ENCODE measurements at places on chromosomes 4 and X.

DNA sequence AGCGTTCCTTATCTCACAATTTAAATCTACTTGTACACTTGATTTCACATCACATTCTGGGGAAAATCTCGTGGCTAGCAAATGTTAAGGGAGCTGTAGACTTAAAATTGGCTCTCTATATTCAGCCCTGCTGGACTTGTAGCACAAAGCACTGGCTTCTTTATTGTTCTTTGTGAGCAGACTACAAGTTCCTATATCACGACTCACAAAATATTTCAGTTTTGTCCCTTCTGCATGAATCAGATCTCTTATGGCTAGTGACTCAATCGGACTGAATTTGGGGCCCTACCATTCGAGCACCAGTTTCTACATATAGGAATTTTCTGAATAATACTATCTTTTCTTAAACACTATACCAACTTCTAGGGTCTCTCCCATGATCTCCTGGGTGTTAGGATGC, 390.1 kb downstream of the ADAM29 start:
- no peak overlapping the region for H3K27ac ChIP-seq
- no peaks in the 10 kb centered on the region for H3K36me3 ChIP-seq
- H3K4me1 ChIP-seq, result no peaks in the 10 kb centered on the region
- H3K27me3 ChIP-seq, result no peaks in the 10 kb centered on the region
- H3K4me3 ChIP-seq, result no peak overlapping the region
- no peak for DNase-seq

- H3K27ac ChIP-seq, result no peak overlapping the region
- no peak for DNase-seq
- H3K4me1 ChIP-seq, result no peaks in the 10 kb centered on the region
- H3K4me3 ChIP-seq, result no peak overlapping the region
Measured at GRCh38 chr4:71231129-71232055, 107.4 kb upstream of the SLC4A4 start.

- no peaks in the 10 kb centered on the region for H3K4me1 ChIP-seq
- DNase-seq, result no peak
- H3K27ac ChIP-seq, result no peak overlapping the region
- H3K27me3 ChIP-seq, result no peaks in the 10 kb centered on the region
Measured at GRCh38 chr4:125368671-125369081, 53.9 kb downstream of the FAT4 start.

GRCh38 chr4:180150818-180151217, 2092.4 kb upstream of the TENM3 start:
- H3K4me3 ChIP-seq, result no peak overlapping the region
- H3K27ac ChIP-seq, result no peak overlapping the region
- no peaks in the 10 kb centered on the region for H3K36me3 ChIP-seq
- DNase-seq, result no peak

DNA sequence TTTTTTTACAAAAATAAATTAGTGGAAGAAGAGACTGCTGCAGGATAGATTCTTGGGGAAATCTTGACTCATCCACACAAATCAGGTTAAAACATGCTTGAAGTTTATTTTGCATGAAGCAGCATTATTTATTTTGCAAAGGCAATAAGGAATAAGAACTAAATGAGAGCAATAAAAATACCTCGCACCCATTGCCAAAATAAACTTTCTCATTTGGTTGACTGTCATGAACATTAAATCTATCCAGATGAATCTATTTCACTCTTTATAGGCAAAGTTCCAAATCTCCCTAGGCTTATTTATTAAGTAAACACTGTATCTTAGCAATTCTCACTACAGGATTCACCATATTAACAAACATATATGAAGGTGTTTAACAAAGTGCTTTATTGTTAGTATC, 58.9 kb downstream of the HOPX start:
- no peak overlapping the region for H3K4me3 ChIP-seq
- H3K27ac ChIP-seq, result no peak overlapping the region
- DNase-seq, result no peak

DNA sequence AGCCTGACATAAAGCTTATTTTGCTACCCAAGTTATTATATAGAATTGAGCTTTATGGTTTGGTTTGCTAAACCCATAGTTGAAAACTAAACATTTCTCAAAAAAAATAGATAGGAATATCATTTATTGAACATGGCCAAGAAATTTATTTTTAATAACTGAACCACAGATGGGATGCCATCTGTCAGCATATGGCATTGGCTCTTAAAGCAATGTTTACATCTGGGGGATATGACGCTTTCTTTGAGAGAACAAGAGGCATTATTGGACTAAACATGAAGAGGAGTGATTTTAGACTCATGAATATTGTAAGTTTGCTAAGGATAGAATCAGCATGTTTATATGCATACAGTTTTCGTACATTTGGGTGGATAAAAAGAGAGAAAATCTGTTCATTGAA, 132.6 kb upstream of the SLIT2 start:
- DNase-seq, result no peak
- no peak overlapping the region for H3K4me3 ChIP-seq
- H3K4me1 ChIP-seq, result no peaks in the 10 kb centered on the region
- no peaks in the 10 kb centered on the region for H3K36me3 ChIP-seq
- no peaks in the 10 kb centered on the region for H3K27me3 ChIP-seq

DNA sequence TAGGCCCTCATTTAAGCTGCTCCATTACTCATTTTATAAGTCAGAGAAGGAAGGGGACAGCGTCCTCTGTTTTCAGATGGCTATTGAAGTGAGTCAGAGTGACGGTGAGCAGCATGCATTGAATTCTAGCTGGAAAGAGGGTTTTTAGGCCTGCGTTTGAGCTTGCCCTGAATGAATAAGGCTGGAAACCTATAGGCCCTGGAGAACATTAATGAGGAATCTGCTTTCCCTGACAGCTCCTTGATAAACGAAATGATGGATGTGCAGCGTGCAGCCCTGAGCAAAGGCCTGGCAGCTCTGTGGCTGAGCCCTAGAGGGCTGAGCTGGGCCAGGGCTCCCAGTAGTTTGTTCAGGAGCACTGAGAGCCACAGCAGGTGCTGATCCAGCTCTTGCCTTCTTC, 33.4 kb downstream of the TBL1X start:
- no peak for DNase-seq
- H3K27ac ChIP-seq, result no peak overlapping the region
- no peaks in the 10 kb centered on the region for H3K27me3 ChIP-seq

DNA sequence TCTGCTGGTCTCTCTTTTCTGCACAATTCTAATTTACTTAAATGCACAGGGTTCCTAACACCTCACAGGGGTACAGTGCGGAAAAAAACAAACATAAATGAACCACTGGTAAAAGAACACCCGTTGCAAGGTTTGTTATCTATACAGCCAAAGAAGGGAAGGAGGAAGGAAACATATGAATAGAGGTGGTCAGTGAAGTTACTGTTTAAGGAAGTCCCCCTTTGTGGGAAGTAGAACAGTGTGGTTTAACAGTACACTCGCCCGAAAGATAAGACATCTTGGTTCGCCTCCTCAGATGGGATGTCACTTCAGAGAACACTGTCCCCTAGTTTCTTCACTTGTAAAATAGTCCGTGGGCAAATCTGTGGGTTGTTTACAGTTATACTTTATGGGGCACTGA, 57.5 kb downstream of the TEC start:
- no peak overlapping the region for H3K4me3 ChIP-seq
- H3K27ac ChIP-seq, result no peak overlapping the region
- H3K36me3 ChIP-seq, result no peaks in the 10 kb centered on the region
- DNase-seq, result no peak
- H3K4me1 ChIP-seq, result peaks cover 10% of the 10 kb centered on the region
- H3K27me3 ChIP-seq, result no peaks in the 10 kb centered on the region

GRCh38 chr4:72893354-72894066, 176.0 kb downstream of the COX18 start:
- H3K4me1 ChIP-seq, result no peaks in the 10 kb centered on the region
- H3K36me3 ChIP-seq, result no peaks in the 10 kb centered on the region
- H3K27me3 ChIP-seq, result no peaks in the 10 kb centered on the region
- H3K4me3 ChIP-seq, result no peak overlapping the region
- no peak overlapping the region for H3K27ac ChIP-seq

- H3K27ac ChIP-seq, result no peak overlapping the region
- H3K4me1 ChIP-seq, result no peaks in the 10 kb centered on the region
- no peaks in the 10 kb centered on the region for H3K36me3 ChIP-seq
- H3K27me3 ChIP-seq, result peaks cover 16% of the 10 kb centered on the region
- DNase-seq, result no peak
Measured at GRCh38 chr4:77992581-77992980, 64.5 kb upstream of the FRAS1 start.

- no peaks in the 10 kb centered on the region for H3K27me3 ChIP-seq
- no peak overlapping the region for H3K27ac ChIP-seq
- no peaks in the 10 kb centered on the region for H3K36me3 ChIP-seq
- no peak overlapping the region for H3K4me3 ChIP-seq
Measured at GRCh38 chr4:35175894-35176293, 1068.4 kb downstream of the ARAP2 start.

DNA sequence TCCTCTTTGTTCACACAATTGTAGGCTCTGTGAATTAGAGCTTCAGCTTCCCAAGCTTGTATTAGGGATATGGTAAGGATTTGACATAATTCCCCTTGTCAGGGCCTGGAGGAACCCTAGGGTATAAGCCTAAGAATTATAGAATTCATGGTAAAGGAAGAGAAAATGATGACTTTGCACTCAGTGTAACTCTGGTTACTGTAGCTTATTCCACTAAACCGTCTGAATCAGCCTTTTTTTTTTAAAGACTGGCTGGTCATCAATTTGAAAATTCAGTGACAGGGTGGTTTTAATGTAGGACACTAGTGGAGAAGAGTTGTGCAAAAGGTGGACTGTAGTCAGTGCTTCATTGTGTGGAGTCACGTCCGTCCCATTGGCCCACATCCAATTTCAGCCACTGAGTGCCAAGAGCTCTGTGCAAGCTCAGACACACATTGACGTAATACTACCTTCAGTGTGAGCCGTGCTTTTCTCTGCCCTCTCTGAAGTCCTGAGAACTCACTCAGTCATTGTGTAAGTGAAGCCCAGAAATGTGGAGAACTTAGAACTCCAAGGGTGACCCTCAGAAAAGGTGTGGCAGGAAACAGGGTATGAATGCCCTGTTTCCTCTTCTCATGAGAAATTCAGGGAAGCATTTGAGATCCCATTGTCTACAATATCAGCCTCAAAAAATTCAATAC, 449.8 kb downstream of the C4orf33 start:
- no peak overlapping the region for H3K27ac ChIP-seq
- H3K4me1 ChIP-seq, result no peaks in the 10 kb centered on the region
- DNase-seq, result no peak
- no peak overlapping the region for H3K4me3 ChIP-seq

- no peak for DNase-seq
- H3K27me3 ChIP-seq, result no peaks in the 10 kb centered on the region
- H3K4me3 ChIP-seq, result no peak overlapping the region
- no peaks in the 10 kb centered on the region for H3K36me3 ChIP-seq
- no peak overlapping the region for H3K27ac ChIP-seq
Measured at GRCh38 chrX:118189000-118189399, 72.4 kb upstream of the KLHL13 start.

GRCh38 chr4:80461412-80461811, 125.9 kb downstream of the CFAP299 start:
- peaks cover 12% of the 10 kb centered on the region for H3K4me1 ChIP-seq
- H3K27me3 ChIP-seq, result no peaks in the 10 kb centered on the region
- H3K27ac ChIP-seq, result no peak overlapping the region

DNA sequence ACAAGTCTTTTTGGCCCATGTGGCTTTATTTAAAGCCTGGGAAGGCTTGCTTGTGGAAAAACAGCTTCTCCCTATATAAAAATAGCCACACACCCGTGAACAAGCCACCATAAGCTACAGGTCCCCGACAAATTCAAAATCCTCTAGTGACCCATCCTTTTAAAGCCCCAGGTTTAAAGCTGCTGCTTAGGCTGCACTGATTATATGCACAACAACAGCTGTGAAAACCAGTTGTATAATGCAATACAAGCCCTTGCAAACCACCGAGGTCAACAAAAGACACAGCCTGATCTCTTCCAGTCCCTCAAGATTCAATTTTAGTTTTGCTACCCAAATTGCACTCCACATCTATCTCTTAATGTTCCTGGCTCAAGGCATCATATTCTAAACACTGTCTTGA, 186.0 kb upstream of the WDFY3 start:
- H3K36me3 ChIP-seq, result no peaks in the 10 kb centered on the region
- no peak overlapping the region for H3K27ac ChIP-seq
- no peaks in the 10 kb centered on the region for H3K27me3 ChIP-seq
- no peak overlapping the region for H3K4me3 ChIP-seq
- H3K4me1 ChIP-seq, result no peaks in the 10 kb centered on the region

- no peak overlapping the region for H3K4me3 ChIP-seq
- H3K27ac ChIP-seq, result no peak overlapping the region
- peaks cover 24% of the 10 kb centered on the region for H3K4me1 ChIP-seq
- H3K27me3 ChIP-seq, result no peaks in the 10 kb centered on the region
- no peak for DNase-seq
- no peaks in the 10 kb centered on the region for H3K36me3 ChIP-seq
Measured at GRCh38 chr4:40613456-40613855, 16.2 kb downstream of the RBM47 start.

DNA sequence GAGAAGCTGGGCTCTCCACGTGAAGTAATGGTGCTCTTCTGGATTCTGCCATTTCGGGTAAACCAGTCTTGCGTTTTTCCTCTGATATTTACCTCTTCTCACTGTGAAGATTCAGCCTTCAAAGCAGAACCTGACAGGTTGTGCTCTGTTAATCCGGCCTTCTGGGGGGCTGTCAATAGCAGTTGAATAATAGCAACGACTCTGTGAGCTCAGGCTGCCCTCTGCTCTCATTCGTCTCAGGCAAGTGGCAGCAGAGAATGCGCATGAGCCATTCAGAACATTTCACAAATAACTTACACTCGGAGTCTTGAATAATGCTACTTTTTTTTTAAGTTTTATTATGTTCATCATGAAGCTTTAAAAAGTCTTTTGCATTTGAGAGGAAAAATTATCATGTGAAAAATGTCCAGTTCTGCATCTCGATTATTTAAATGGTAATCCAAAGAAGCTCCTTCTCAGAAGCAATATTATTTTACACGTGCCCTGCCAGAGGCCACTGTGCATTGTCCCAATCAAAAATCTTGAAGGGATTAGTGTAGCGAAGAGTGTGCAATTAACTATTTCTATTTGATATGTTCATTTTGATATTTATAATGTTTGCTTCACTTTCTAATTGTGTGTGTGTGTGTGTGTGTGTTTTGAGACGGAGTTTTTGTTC, 354.2 kb upstream of the FAT1 start:
- no peaks in the 10 kb centered on the region for H3K36me3 ChIP-seq
- no peaks in the 10 kb centered on the region for H3K4me1 ChIP-seq
- no peak overlapping the region for H3K4me3 ChIP-seq
- no peaks in the 10 kb centered on the region for H3K27me3 ChIP-seq
- DNase-seq, result no peak
